RPMI7951 (cell line): ENCODE measurements at places on chromosomes 13 and 19. TPM values are rescaled to one million over a fixed set of nuclear protein-coding genes. Genes with fewer than 3 reads are reported as not detected.

DNA sequence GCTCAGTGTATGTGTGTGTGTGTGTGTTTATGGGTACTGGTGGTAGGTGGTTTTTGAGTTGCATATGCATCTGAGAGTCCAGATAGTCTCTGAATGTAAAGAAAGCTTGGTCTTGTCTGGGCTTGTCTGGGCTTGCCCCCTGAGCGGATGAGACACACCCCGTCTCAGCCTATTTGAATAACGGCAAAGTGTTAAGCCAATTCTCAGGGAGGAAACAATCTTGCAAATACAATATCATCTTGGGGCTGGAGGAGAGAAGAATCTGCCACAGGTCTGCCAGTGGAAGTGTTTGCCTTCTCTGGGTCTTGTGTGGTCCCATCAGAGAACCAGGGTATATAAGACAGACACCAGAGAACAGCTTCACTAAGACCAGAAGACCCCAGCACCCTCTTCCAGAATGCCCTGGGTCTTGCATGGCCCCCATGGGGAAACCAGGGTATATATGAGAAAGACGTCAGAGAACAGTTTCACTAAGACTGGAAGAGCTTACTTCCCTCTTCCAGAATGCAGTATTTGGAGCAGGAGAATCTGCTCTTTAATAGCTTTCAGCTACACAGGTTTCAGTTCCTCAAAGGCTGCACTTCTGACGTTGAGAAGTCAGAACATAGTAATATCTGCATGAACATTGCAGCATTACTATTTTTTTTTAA is 13.3 kb downstream of the CD70 start:
- no peak for DNase-seq

- DNase-seq, result no peak
These were observed 104.2 kb downstream of the RAB20 start for GRCh38 chr13:110457361-110457760.

DNA sequence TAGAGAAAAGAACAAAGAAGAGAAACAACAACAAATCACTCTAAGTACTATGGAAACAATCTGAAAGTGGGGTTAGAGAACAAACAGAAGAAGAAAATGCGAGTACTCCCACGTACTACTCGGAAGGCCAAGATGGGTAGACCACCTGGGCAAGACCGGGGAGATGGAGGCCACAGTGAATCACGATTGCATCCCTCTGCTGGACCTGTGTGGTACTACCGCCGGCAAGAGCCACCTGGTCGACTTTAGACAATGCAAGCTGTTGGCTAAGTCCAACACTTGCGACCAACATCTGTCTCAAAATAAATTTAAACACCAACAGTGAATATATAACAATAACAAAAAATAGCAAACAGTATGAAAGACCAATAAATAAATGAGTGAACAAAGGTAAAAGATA is 45.5 kb upstream of the ZNF91 start:
- peak; percentile 10 for DNase-seq

DNA sequence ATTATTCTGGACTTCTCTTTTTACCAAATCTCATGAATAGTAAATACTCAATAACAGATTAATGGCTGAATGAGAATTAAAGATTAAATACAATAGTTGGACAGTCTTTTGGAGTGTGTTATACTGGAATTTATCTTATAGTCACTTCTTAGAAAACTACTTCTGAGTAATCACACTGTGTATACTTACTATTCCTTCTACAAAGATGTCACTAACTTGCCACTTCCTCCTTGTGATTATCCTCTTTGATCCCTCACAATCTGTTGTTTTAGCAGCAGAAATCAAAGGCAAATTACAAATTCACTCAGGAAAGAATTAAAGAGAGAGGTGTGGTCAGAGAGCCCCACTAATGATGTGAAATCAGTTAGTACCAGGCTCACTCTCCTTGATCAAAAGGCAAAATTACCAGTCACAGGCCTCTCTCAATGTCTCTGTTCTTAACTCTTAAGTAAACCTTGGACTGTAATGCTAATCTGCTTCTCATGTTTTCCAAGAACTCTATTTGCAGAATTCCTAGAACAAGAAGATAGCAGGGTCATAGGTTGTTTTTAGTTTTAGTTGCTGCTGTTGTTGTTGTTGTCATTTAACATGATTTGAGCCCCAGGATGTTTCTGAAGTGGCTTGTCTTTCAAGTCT is 37.3 kb upstream of the FNDC3A start:
- DNase-seq, result no peak

GRCh38 chr19:34686455-34686854 is 9.0 kb downstream of the ZNF302 start:
- no peak for DNase-seq

ZNF444 gene
- 5.0 and 8.8 TPM in 2 replicates for total RNA-seq

GRCh38 chr19:47885067-47885463 is 1.1 kb downstream of the SULT2A1 start:
- DNase-seq, result no peak
